Vein endothelial cell (primary cell): ENCODE measurements at places on chromosomes 5 and 9. TPM values are rescaled to one million over a fixed set of nuclear protein-coding genes. Genes with fewer than 3 reads are reported as not detected.

Gene CDH9
- total RNA-seq = not detected in 2 replicates

Gene WNT8A
- under 0.01 TPM in 1 of 2 replicates, not detected in the other for total RNA-seq

Gene PCDHA9
- under 0.01 TPM in 2 replicates for total RNA-seq

Gene STING1
- 56.9 and 67.3 TPM in 2 replicates for total RNA-seq

Gene ADAMTS12
- total RNA-seq = 0.19 and 0.65 TPM in 2 replicates

Gene SV2C
- not detected in 2 replicates for total RNA-seq

Gene MTX3
- 7.2 and 8.6 TPM in 2 replicates for total RNA-seq

Gene SLC34A1
- not detected in 2 replicates for total RNA-seq

Gene GABRA1
- total RNA-seq = not detected in 2 replicates

Gene CFAP90
- total RNA-seq = not detected in 2 replicates

Gene DYNC2I2
- total RNA-seq = 61.0 and 62.1 TPM in 2 replicates

Gene SLC25A48
- total RNA-seq = not detected in 2 replicates

Gene PCDHA12
- total RNA-seq = under 0.01 TPM in 1 of 2 replicates, not detected in the other

Gene SH3RF2
- under 0.01 and 0.67 TPM in 2 replicates for total RNA-seq

Gene CORO2A
- 0.48 and 0.65 TPM in 2 replicates for total RNA-seq

Gene OR2K2
- total RNA-seq = not detected in 2 replicates

Gene RGS7BP
- 0.65 and 1.6 TPM in 2 replicates for total RNA-seq

Gene PCDHGA9
- total RNA-seq = 5.6 and 6.1 TPM in 2 replicates

Gene MAMDC2
- total RNA-seq = 8.5 and 23.2 TPM in 2 replicates

Gene GFPT2
- total RNA-seq = 0.86 and 0.98 TPM in 2 replicates

Gene HMCN2
- under 0.01 TPM in 1 of 2 replicates, not detected in the other for total RNA-seq
